ENCODE measurements at places on chromosomes 12 and 14.

DNA sequence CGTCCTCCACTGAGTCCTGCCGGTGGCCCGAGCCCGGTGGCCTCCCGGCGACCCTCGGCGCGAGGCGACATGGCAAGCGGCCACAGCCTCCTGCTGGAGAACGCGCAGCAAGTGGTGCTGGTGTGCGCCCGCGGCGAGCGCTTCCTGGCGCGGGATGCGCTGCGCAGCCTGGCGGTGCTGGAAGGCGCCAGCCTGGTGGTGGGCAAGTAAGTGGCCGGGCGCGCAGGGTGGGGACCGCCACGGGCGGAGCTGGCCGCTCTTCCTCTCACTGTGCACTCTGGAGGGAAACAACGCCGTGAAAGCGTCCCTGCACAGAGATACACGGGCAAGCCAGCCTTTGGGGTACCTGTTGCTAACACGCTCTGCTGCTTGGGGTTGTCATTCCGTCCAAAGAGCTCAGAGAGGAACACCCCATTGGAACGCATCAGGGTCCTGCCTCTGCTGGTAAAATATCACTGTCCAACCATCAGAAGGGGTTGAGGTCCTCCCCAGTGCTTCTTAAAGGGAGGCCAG is at the start of gene AMDHD1:
Gene AMDHD1 (plus strand): TSS at position 2 of the 513 bp plus-strand sequence. CDS start 68 bp downstream, at position 70.
- peak; percentile 37 for DNase-seq

- peak; percentile 29 for DNase-seq
Observed at GRCh38 chr14:104933746-104934733, 9.4 kb downstream of the PLD4 start.

GRCh38 chr12:39571351-39571750 is 48.3 kb downstream of the ABCD2 start:
- peak; percentile 46 for DNase-seq

DNA sequence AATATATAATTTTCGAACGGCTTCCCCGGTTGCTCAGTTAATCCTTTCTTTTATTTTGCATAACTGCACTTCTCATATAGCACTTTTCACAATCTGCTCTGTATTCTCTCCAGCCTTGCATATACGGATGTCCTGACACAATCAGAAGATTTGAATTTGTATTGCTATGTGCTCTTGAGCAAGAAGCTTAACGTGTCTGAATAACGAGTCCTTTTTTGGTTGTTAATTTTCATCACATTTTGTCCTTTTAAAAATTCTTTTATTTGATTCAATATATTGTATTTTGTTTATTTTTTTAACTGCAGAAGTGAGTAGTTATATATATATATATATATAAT is 17.6 kb downstream of the A2M start:
- no peak for DNase-seq

DNA sequence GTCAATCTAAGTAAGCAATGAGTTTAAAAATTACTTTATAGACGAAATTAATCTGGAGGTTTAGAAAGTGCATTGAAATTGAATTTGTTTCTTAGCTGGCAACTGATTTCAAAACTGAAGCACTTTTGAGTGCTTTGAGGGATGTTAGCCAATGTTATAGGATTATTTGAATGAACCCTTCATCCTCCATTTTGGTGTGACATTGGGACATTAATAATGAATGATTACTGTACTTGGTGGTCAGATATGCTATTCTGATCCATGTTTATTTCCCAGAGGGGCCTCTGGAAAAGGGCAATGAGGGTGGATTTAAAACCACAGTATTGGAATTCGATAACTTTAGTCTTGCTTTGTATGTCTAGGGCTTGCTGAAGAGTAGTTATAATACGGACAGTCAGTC is 183.2 kb downstream of the AKAP6 start:
- no peak for DNase-seq

GRCh38 chr12:114003286-114003685 is 37.2 kb upstream of the RBM19 start:
- no peak for DNase-seq

GRCh38 chr12:124595444-124595843 is 28.0 kb upstream of the NCOR2 start:
- no peak for DNase-seq

Data from bronchial epithelial cell (primary cell).